ENCODE measurements at places on chromosomes 1 and 21.

- DNase-seq, result no peak
These were observed 121.3 kb downstream of the PCBP3 start for GRCh38 chr21:45764792-45765191.

DNA sequence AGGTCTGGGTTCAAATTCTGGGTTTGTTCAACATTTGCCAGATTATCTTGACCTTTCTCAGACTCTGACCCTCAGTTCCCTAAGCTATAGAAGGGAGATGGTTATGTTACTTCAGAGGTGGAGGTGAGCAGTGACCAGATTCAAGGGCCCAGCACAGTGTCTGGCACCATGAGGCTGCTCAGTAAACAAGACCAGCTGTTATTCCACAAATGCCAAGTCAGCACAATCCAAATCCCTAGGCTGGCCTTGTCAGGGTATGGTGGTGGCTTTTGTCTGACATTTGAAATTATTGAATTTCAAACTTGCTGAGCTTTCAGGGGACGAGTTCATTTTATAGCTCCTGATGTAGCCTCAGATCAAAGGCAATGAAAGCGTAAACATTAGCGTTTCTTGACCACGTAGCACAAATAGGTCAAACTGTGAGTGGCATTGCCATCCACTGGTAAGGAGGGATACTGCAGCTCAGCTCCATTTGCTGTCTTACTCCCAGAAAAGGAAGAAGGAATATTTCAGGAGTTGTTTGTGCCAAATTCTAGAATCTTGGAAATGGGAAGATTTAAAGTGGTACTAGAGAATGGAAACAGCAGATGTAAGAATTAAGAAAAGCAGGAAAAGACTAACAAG is 94.3 kb upstream of the EDN2 start:
- peak; percentile 59 for DNase-seq

DNA sequence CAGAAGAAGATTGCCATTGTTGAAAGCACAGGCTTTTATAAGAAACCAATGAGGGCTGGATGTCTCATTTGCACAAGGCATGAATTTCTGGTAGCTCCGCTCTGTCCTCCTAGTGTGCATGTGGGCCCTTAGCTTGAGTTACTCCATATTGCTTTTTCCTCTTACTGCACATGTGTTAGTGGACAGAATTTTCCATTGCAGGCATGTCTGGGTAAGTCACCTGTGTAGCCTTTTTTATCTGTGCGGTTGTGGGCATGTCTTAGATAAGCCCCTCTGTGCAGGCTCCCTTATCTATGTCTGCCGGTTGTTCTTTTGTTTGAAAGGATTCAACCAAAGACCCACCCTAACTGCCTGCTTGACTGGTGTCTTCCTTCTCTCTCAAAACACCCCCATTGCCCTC is 7.2 kb upstream of the CLCA1 start:
- no peak for DNase-seq

GRCh38 chr21:35169574-35169973 is 120.5 kb upstream of the RUNX1 start:
- DNase-seq, result no peak

DNA sequence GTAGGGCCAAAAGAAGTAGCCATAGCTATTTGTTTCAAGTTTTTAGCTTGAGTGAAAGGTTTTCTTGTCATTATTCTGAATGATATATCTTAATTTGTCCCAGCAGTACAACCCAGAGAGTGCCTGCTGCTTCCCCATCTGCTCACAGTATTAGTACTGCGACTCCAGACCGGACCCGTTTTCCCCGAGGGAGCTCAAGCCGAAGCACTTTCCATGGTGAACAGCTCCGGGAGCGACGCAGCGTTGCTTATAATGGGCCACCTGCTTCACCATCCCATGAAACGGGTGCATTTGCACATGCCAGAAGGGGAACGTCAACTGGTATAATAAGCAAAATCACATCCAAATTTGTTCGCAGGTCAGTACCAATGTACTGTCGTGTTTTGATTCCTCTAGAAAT is 37.2 kb upstream of the C1orf115 start:
- DNase-seq, result no peak

GRCh38 chr1:116971258-116971860 is 30.2 kb upstream of the CD101 start:
- no peak for DNase-seq

DNA sequence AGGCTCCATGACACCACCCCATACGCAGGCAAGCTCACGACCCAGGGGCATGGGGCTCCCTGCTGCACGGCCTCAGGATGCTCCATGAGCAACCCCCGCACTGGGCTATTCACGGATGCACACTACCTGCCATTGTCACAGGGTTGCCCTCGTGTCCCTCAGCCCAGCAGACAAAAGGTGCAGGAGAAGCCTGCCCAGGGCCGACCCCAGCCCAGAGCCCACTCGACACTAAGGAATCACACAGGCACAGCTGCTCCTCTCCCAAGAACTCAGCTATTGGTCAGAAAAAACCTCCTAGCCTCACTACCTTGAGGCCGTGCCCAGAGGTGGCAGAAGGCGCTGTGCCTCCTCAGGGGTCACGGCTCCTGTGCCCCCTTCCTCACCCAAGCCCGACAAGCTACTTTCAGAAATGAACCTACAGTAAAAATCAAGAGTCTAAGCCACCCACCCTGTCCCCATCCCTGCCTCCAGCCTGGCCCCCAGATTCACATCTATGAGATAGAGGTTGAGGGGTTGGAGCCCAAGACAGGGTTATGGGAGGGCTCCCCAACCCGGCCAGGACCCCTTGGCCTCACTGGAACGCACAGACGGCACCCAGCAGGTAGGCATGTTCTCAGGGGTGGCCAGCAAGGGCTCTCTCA is 6.4 kb upstream of the SPATC1L start:
- peak; percentile 70 for DNase-seq

GRCh38 chr1:30732277-30732996 is 9.1 kb upstream of the MATN1 start:
- DNase-seq, result no peak

- no peak for DNase-seq
These were observed 91.2 kb upstream of the KAZN start for GRCh38 chr1:14507262-14507661.

DNA sequence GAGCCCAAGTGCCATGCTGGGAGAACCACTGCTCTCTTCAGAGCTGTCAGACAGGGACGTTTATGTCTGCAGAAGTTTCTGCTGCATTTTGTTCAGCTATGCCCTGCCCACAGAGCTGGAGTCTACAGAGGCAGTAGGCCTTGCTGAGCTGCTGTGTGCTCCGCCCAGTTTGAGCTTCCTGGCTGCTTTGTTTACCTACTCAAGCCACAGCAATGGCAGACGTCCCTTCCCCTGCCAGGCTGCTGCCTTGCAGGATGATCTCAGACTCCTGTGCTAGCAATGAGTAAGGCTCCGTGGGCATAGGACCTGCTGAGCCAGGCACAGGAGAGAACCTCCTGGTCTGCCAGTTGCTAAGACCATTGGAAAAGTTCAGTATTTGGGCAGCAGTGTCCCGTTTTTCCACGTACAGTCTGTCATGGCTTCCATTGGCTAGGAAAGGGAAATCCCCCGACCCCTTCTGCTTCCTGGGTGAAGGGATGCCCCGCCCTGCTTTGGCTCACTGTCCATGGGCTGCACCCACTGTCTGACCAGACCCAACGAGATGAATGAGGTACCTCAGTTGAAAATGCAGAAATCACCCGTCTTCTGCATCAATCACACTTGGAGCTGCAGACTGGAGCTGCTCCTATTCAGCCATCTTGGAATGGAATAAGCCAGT is 31.9 kb downstream of the CYP4B1 start:
- DNase-seq, result no peak

DNA sequence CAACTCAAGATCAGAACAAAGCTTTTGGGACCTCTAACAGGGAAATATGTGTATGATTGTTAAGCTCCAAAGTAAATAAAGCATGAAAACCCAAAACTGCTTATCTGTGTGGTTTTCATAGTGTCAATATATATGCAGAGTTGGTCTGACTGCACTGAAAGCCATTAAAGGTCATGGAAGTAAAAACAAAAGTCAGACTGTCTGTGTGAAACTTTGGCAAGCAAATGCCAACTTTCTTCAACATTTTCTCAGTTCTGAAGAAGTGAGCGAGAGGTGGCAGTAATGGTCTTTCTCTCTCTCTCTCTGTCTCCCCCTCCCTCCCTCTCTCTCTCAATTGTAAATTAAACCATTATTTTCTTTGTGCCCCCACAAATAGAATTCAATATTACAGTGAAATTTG is 100.1 kb upstream of the S1PR1 start:
- no peak for DNase-seq

DNA sequence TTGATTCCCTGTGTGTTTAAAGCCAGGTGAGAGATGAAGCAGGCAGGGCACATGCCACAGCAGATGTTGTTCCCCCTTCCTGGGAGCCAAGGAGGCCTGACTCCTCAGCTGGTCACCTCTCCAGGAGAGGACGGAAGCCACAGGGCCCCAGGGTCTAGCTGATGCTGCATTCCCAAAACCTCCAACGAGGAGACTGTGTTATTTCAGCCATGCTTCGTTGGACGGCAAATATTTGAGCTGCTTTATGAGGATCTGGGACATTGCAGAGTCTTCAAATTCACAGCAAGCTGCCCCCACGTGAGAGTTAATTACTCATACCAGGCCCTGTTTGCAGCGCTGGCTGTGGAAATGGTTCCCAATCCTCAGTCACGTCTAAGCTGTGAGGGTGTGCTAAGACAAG is 85.3 kb downstream of the CDC7 start:
- DNase-seq, result no peak

GRCh38 chr1:174946031-174946430 is 53.7 kb upstream of the CACYBP start:
- DNase-seq, result no peak

GRCh38 chr21:38631676-38632075 is 133.4 kb upstream of the ERG start:
- DNase-seq, result no peak

DNA sequence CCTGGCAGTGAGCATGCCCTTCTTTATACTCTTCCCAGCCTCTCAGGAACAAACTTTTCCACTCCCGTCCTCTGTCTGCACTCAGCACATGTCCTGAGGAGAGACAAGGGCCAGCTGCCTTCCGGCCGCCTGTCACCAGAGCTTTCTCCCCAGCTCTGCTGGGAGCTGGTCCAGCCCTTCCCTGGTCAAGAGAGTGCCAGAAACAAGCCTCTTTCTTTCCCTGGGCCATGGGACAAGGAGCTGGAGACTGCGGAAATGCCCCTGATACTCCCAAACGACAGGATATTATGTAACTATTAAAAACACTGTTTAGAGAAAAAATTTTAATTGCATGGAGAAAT is 10.4 kb downstream of the LAMB3 start:
- DNase-seq, result peak; percentile 90

GRCh38 chr1:32201011-32201855 is 838 bp downstream of the CCDC28B start:
- DNase-seq, result peak; percentile 90

- DNase-seq, result no peak
These were observed 62.9 kb downstream of the PACC1 start for GRCh38 chr1:212351588-212352362.

- DNase-seq, result peak; percentile 47
These were observed 39.4 kb downstream of the IGFN1 start for GRCh38 chr1:201229771-201230635.

DNA sequence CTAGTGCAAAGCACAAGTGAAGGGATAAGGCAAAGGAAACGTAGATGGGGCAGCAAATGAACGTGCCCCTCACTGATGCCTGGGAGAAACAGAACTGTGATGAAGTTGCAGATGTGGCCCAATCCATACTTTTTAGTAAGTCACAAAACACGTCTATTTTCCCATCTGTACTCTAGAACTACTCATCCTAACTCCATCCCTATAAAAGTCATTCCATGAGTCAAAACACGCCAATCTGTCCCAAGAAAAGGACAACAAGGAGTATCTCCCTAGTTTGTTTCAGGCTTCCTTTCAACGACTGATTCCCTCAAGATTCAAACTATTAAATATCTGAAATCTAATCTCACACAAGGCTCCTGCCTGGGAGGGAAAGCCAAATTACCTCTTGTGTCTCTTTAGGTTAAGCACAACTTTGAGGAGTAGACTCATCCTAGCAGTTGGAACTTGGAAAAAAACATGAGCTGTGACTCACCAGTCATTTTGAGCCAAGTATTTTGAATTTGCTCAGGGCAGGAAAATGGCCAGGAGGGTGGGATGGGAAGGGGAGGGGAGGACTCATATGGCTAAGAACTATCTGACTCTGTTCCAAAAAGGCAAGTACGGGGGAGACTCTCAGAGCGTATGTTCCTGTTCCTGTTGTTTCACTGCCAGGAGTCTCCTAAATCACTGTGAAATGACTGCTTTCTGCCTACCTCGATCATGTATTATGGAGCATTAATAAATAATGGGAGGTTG is 214.5 kb upstream of the CAMK1G start:
- DNase-seq, result no peak

DNA sequence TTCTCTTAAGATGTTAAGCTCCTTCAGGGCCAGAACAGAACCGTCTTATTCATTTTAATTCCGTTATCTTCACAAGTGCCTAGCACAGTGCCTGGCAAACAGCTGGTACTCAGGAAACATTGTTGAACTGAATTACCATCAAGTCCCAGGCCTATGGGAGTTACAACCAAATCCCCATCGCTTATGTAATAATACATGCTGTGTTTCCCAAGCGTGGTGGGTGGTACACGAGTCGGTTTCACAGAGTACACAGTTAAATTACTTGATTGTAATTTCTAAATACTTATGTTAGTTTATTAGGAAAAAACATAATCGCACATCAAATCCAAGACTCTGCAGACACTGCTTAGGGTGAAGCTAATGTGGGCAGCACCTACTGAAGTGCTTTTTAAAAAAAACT is 1.0 kb downstream of the ANGEL2 start:
- no peak for DNase-seq

GRCh38 chr1:212987702-212988322 is 27.9 kb downstream of the ANGEL2 start:
- no peak for DNase-seq

DNA sequence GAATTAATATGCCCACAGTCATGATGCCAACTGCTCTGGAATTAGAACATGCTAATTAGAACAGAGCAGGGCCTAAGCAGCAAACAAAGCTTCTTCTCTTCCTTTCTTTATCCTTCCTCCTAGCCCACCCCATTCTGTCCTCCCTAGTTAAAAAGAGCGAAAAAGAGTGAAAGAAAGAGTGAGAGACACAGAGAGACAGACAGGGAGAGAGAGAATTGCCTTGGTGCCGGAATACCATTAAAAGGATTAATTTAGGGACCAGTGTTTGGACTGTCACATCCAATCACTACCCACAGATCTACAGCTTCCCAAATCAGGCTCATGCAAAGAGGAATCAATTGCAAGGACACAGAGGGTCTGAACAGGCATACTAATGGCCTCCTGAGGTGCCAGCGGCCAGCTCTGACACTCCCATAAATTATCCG is 7.0 kb downstream of the ERI3 start:
- DNase-seq, result no peak

DNA sequence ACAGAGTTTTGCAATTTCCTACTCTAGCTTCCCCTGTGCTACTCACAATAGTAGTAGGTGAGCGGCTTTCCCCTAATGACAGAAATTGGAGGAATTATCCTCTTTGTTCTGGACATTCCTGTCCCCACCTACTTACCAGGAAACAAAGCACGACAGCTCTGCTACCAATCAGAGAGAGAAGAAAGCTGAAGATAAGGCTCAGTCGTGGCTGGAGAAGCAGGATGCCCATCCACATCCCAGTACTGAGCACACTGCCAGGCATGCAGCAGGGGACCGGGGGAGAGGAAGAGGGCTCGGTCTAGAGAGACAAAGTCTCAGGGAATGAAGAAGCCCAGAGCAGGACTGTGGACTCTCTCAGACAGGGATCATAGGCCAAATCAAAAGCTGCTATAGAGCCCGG is 134.1 kb upstream of the KRTAP19-8 start:
- DNase-seq, result no peak

Data from posterior vena cava (tissue), 2 donors.